ENCODE measurements at places on chromosomes 13 and 19.
A peak's percentile ranks its signal among the peaks of the same experiment; 100 is the strongest.

DNA sequence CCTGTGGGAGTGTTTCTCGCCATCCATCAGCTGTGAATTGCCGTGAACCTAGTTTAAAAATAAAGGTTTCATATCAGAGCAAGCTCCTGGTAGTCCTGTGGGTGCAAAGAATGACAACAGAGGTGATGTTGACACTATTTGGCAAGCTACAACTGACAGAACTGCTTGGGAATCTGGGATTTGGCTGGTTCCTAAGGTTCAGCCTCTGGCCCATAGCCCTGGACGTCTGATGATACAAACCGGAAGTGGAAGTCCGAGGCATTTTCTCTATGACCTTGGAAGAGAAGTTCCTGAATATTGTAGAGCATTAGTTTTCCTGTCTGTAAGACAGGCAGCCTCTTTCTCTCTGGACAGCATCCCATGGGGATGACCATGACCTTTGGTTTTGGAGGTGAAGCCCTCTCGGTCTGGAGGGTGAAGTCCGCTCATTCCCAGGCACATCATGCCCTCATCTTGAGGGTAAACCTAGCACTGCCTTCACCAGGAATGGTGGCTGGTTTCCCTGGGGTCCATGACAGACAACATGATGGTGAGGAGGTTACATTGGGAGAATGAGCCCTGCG is 29.1 kb downstream of the GATAD2A start:
- no peak for DNase-seq

DNA sequence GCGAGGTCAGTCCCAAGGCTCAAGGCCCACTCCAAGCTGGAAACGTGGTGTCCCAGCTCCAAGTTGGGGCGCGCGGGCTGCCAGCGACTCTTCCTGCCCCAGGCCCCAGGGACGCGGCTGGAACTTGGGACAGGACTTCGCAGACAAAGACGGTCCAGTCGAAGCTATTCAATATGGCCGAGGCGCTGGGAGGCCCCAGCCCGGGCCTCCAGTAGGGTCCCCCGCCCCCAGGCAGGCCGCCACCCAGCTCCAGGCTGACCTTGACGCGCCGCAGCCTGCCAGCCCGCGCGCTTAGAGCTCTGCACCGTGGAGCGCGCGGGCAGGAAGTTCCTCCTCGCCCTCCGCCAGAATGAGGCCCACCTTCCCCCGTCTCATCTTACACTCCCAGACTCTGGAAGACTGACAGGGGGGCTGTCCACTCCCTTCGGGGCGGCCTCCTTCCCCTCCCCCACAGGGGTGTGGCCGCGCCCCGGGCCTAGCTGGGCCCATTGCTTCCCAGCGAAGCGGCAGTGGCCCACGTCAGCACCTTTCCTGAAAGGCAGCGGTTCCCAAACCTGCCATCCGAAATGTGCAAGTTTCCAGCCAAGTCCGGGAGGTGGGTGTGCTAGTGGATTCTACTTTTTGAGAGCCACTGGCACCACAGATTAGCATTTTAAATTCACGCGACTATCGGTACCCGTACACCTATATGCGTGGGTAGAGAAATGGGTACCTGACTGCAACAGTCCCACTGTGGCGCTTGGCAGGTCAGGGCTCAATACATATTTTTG is at the start of gene CCDC8:
Gene CCDC8, minus strand, starts transcription at position 303 of the 770 bp plus-strand sequence. CDS start 754 bp downstream, outside the sequence.
- DNase-seq: peak; percentile 38

GRCh38 chr13:46947425-46948191 is 50.8 kb upstream of the HTR2A start:
- no peak for DNase-seq

DNA sequence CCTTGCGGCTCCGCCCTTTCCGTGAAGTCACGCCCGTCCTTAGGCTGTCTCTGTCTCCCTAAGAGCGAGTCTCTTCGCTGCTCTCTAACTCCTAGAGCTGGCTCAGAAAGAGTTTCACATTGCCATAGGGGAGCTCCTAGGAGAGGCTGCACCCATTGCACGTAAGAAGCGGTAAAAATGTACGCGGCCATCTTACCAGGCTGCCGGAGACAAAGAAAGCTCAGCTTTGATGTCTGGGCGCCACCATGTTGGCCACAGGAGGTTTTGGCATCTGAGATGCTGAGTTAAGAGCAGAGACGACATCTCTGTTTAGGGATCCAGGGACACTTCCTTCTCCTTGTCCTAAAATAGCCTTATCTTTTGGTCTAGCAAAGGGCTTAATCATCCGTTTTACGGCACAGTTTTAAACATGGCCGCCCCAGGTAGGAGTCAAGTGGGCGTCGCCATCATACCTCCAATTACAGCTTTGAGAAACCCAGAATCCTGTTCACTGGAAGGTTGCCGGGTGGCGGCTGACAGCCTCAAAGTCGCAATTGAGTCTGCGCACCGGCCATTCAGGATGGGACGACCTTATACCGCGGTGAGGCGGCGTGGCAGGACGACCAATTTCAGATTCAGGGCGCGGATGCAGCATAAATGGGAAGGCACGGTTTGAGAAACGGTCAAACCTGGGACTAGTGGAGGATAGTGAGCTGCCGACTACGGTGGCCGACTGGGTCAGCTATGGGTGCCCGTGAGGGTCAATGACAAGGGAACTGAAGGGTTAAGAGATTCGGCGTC is at the start of gene ZNF793:
Gene ZNF793, plus strand, starts transcription at position 553 of the 780 bp plus-strand sequence. CDS start 16,501 bp downstream, outside the sequence.
- peak; percentile 96 for DNase-seq

GRCh38 chr19:45623984-45624383 is 15.2 kb downstream of the EML2 start:
- no peak for DNase-seq

GRCh38 chr13:86731987-86732386 is 932.8 kb upstream of the SLITRK6 start:
- DNase-seq: no peak

DNA sequence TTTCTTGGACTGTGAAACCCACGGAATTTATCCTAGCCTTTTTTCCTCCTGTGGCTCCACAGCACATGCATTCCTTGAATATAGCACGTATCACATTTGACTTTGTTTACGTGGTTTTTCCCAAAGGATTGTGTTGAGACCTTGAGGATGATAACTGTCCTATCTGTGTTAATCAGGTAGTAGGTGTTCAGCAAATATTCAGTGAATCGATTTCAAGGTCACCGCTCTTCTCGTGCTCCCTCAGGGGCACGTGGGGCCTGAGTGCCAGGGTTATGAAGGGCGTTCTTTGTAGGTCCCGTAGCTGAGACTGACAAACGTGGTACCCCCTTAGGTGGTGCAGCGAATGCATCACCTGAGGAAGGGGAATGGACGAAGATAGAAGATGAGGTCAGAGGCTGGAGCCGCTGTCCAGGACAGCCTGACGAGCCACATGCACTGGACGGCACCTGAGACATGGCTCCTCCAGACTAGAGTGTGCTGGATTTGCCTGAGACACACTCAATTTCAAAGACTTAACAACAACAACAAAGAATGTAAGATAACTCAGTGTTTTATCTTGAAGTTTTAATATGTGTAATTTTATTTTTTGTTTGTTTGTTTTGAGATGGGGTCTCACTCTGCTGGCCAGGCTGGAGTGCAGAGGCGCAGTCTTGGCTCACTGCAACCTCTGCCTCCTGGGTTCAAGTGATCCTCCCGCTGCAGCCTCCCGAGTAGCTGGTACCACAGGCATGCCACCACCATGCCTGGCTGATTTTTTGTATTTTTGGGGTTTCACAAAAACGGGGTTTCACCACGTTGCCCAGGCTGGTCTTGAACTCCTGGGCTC is 131.2 kb upstream of the RNF113B start:
- no peak for DNase-seq

- no peak for DNase-seq
Observed at GRCh38 chr13:99704390-99704789, 203.1 kb downstream of the TM9SF2 start.

DNA sequence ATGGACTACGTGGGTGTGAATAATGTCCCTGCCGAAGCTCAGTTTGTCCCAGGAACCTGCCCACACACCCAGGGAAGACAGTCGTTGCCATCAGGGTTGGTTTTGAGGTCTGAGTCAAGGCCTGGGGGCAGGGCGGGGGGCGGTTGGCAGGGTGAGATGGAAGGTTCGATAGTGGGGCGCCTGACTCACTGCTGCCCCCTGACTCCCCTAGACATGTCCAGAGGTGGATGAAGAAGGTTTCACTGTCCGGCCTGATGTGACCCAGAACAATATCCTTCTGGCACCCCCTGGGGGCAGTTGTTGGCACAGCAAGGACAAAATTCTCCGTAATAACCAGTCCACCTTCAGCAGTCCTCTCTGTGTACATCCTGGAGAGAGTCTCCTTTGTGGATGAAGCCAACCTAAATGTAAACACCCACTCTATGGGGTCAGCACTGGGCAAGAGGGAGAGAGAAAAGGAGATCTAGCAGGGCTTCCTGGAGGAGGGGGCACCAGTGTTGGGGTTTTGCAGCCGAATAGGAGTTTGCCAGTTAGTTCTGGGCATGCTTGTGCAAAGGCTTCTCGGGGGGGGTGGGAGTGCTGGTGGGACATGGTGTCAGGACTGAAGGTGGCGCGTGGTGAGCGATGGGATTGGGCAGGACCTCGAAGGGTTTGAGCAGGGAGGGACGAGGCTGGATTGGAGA is 19.6 kb upstream of the B3GNT3 start:
- DNase-seq: no peak

DNA sequence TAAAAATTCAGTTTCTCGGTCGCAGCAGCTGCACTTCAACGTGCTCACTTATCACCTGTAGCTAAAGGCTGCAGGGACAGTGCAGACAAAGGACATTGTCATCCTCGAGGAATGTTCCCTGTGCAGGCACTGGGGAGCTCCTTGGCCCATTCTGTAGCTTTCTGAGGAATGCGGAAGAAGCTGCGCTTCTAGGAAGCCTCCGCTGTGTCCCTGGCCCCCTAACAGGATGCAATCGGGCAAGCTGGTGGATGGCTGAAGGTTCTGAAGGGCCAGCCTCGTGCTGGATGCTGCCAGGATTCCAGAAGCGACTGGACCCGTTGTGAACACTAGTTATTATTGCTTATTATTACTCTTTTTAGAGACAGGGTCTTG is 8.1 kb downstream of the ANO8 start:
- DNase-seq: no peak

GRCh38 chr13:94798738-94799137 is 86.4 kb upstream of the SOX21 start:
- DNase-seq: no peak

DNA sequence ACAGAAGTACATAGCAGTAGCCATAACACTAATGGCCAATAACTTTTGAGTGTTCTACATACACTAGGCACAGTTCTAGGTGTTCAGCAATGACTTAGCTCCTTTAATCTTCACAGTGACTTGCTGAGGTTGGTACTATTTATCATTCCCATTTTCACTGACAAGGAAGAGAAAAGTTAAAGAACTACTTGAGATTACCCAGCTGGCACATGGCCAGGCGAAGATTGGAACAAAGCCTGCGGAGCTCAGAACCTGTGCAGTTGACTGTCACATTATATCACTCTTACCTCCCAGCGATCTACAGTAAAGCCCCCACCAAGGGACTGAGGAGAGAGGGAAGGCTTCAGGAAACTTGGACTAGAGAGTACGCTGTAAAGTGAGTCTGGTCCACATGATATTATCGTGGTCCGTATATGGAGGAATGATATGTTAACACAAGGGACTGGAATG is 42.4 kb upstream of the WDFY2 start:
- no peak for DNase-seq

- DNase-seq: peak; percentile 92
Observed at GRCh38 chr13:100514788-100515409, 73.7 kb downstream of the GGACT start.

- no peak for DNase-seq
Observed at GRCh38 chr13:99614465-99614885, 113.2 kb downstream of the TM9SF2 start.

DNA sequence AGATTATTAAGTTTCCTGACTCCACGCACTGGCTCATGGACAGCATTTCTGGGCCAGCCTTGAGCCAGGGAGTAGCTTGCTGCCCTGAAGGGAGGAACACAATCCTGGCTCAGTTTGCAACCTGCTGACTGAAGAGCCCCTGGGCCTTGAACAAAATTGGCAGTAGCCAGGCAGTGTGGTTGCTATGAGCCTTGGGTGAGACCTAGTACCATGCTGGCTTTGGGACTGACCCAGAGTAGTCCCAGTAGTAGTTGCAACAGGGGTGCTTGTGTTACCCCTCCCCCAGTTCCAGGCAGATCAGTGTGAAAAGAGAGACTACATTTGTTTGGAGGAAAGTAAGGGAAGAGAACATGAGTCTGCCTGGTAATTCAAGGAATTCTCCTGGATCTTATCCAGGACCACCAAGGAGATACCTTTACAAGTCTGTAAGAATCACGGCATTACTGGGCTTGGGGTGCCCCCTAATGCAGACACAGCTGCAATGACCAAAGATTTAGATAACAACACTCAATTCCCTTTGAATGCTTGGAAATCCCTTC is 22.0 kb downstream of the ITGBL1 start:
- DNase-seq: peak; percentile 30

GRCh38 chr13:32585550-32586079 is 637 bp upstream of the PDS5B start:
- peak; percentile 51 for DNase-seq

GRCh38 chr13:50700664-50701305 is 142.7 kb downstream of the DLEU7 start:
- DNase-seq: no peak

DNA sequence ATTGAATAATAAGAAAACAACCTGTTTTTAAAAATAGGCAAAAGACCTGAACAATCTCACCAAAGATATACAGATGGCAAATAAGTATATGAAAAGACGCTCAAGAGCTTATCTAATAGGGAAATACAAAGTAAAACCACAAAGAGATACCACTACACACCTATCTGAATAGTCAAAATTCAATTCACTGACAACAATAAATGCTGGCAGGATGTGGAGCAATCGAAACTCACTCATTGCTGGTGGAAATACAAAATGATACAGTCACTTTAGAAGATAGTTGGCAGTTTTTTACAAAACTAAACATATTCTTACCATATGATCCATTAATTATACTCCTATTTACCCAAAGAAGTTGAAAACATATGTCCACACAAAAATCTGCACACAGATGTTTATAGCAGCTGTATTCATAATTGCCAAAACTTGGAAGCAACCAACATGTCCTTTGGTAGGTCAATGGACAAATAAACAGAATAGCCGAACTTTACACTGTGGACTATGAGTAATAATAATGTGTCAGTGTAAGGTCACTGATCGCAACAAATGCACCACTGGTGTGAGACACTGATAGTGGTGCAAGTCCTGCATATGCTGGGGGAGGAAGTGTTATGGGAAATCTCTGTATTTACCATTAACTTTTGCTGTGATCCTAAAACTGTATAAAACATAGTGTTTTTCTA is 20.8 kb downstream of the ZC3H13 start:
- DNase-seq: no peak

GRCh38 chr13:110561344-110562035 is at the start of gene RAB20:
Gene RAB20 (minus strand): TSS chr13:110561722. CDS start chr13:110561519, 203 bp downstream.
- DNase-seq: peak; percentile 88

- DNase-seq: no peak
Observed at GRCh38 chr19:54162884-54163283, 3.4 kb upstream of the LENG1 start.

- peak; percentile 67 for DNase-seq
Observed at GRCh38 chr19:38233740-38234251, 9.8 kb upstream of the DPF1 start.
